ENCODE measurements at places on chromosomes 2 and 18. TPM values are rescaled to one million over a fixed set of nuclear protein-coding genes. Genes with fewer than 3 reads are reported as not detected.

Gene SLC30A3
- 10.2 TPM for total RNA-seq

DNA sequence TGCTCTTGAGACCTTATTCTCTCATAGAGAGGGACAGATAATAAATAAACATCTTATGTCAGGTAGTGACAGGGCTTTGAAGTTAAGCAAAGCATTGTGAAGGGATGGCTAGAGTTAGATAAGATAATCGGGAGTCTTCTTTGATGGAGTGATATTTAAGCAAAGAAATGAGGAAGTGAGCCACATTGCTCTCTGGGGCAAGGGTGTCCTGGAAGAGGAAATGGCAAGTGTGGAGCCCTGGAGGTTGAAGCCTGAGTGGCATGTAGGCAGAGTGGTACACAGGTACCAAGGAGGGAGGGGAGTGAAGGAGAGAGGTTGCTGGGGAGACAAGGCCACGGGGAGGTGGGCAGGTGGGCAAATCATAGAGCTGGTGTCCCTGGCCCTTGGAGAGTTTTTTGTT, 110.2 kb downstream of the CTAGE1 start:
- DNase-seq: no peak

GRCh38 chr2:132420816-132421805, 4.5 kb downstream of the GPR39 start:
- DNase-seq: no peak

Gene UGT1A3
- total RNA-seq: not detected

Gene TCF7L1
- total RNA-seq: 6.0 TPM

Gene ABCB11
- 0.03 TPM for total RNA-seq

DNA sequence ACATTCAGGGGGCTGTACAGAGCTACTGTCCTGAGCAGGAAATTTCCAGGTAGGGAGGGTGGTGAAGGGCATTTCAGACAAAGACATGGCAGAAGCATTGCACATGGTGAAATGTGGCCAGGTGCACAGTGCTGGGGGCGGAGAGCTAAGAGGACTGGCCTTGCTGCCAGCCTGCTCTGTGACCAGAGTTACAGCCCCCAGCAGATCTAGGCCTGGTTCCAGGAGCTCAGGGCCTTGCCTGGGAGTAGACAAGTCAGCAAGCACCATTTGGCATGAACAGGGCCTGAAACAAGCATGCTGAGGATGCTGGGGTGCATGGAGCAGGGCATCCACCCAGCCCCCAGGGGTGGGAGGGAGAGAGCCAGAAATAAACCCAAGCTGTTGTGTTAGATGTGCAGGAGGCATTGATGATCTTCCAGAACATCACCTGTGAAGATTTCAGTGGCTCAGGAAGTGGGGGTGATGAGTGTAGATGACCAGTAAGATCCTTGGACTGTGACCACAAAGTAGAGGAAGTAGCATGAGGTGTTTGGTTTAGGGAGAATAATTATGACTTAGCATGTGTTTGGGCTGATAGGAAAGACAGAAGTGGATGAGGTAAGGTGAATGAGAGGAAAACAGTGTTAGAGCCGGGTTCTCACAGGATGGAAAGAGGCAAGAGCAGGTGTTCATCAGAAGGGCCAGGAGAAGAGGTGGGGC, 61.1 kb downstream of the COA5 start:
- DNase-seq: no peak

GRCh38 chr2:212912445-212913103, 238.8 kb downstream of the IKZF2 start:
- no peak for DNase-seq
